ENCODE measurements at places on chromosomes 13 and 19.

GRCh38 chr13:50713523-50714248 is 129.8 kb downstream of the DLEU7 start:
- DNase-seq = no peak

DNA sequence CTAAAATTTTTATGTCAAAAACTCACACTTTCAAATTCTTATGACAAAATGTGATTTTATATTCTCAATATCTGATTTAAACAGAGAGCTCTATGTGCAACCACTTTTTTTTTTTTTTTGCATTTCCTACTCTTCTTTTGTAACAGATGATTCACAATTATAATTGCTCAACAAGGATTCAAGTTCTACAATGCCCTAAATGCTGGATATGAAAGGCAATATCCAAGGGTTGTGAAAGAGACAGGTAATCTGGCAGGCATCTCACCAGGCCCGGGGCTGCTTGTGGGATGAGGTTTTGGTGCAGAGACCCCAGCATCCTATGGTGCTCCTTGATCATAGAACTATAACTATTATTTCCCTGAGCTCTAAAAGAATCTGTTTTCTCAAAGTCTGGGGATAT is 363.6 kb upstream of the NBEA start:
- DNase-seq = no peak

GRCh38 chr13:74398599-74398998 is 264.4 kb upstream of the KLF12 start:
- no peak for DNase-seq

DNA sequence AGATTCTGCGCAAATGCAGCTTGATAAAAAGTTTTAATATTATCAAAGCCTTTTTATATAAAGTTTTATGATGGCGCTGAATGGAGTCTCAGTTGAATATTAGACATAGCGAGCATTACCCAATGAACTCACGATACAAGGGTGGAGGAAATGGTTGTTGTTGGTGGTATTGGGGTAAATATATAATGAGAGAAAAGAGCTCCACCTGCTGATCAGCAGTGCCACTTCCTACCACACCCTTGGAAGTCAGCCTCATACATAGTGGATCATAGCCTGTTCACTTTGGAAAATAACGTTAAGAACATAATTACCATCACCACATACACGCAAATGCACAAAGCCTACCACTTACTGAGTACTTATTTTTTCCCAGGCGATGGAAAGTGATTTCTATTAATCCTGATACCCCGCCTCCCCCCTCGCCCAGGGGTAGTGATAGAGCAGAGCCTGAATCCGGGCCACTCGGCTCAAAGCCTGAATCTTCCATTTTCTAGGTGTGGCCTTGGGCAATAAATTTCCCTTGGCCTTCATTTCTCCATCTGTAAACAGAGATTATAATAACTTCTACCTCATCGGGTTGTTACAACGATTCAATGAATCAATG is 358.3 kb downstream of the KLF5 start:
- DNase-seq = no peak

Measured in thoracic aorta (tissue), 2 donors.